Central memory CD4-positive, alpha-beta T cell (primary cell): ENCODE measurements at places on chromosomes 2 and 18.

DNA sequence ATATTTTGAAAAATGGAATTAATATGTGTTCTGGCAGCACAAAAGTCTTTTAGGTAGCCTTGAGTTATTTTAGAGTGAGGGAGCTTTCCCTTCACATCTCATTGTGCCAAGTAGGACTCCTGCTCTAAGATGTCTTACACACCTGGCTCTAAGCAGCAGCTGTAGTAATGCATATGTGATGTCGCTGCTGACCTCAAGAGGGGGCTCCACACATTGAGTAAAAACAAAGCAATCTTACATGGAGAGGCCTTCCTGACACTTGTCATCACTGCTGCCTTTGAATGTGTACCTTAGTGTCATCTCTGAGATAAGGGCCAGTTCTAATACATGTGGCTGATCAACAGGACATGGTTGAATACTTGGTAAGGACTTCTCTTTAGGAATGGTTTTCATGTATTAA, 75.8 kb downstream of the ACTR3 start:
- peak; percentile 7 for DNase-seq

DNA sequence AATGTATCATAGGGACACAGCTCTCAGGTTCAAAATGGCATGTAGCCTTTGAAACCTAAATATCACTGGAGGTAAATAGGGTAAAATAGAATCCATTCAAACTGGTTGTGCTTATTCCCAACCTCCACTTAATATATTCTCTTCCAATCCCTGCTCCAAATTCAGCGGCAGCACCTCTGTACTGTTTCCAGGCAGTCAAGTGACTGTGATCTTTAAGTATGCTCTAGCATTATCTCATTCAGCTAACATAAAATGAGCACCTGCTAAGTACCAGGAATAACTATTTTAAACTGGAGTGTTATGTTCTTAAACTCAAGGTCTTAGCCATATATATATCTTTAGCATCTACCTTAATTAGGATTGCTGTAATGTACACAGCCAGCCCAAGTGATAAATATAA, 269.2 kb upstream of the SESTD1 start:
- DNase-seq = no peak

DNA sequence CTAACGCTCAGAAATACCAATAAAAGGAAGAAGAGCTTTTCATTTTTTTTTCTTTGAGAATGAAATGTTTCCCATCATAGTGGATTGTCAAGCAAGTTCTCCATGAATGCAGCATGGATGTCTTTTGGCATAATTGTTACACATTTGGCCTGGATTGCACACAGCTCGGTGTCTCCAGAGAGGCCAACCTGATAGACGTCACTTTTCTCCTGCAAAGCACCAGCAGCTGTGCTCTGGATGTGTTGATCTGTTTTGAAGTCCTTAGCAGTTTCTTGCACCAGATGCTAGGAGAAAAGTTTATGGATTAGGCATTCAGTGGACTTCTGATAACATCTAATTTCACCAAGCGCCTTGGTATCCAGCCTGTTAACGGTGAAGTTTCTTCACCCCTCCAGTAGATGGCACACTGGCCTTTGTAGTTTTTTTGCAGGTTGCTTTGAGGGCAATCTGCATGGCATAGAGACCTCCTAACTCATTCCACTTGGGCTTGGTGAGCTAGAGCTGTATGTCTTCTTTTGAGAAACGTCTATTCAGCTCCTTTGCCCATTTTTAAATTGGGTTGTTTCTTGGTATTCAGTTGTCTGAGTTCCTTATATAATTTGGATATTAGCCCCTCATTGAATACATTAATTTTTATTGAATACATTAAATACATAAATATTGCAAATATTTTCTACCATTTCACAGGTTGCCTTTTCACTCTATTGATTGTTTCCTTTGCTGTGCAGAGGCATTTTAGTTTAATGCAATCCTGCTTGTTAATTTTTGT, 59.7 kb downstream of the PTH2R start:
- DNase-seq = no peak

DNA sequence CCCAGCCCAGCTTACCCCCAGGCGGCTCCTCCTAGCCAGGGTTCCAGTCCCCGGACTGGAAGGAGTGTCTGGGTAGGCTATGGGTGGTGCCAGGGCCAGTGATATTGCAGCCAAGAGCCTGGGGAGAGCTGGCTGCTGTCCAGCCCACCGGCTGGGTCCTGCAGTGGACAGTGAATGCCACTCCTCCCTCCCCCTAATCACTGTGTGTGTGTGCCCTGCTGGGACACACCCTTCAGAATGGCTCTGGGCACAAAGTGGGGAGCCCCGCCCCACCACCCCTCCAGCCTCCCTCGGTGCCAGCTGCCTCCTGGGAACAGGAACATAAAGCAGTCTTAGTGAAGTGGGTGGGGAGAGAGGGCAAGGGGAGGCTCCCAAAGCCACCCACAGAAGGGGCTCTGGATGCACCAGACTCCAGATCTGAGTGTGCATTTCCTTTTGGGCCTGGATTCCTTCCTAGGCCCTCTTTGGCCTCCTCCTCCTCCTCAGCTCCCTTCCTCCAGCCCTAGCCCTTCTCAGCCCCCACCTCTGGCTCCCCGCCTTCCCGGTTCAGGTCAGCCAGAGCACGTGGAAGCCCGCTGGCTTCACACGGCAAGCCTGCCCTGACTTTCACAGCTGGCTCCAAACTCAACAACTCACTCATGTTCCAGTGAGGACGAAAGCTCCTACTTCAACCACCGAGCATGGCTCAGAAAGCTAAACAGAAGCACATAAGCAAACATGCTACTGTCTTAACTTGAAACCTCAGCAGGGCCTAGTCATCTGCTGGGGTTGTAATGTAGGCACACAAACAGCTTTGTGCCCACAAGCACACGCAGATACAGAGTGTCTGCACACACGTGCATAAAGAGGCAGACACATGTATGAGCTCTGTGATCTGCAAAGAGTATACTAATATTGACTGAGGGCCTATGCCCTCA, 209.2 kb upstream of the SMAD2 start:
- no peak for DNase-seq

- no peak for DNase-seq
These were observed 12.1 kb upstream of the GAL3ST2 start for GRCh38 chr2:241764275-241765241.

- no peak for DNase-seq
These were observed 50.3 kb downstream of the ITGB1BP1 start for GRCh38 chr2:9373047-9373446.

GRCh38 chr18:48543228-48543627, 4.4 kb downstream of the CTIF start:
- no peak for DNase-seq

GRCh38 chr2:73970850-73971471, 13.7 kb upstream of the TET3 start:
- DNase-seq = peak; percentile 68

DNA sequence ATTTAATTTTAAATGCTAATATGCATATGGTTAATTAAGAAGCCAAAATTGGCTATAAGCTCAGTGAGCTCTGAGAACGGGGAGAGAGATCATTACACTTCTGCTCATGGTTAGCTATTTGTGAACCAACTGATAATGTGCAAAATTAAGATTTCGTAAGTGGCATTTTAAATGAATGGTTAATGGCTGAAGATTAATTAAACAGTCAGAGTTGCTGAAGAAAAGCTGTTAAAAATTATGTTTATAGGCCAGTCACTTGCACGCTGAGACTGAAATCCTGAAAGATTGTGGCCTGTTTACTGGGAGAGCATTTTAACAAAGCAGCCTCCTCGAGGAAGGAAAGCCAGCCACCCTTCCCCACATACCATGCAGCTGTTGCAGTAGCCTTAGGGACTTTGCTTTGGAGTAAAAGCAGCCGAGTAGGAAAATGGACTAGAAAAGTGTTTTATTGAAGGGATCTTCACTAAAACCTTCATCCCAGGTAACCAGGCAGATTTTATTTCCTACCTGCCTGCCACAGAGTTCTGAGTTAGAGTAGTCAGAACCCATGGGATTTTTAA, 218.8 kb upstream of the NRP2 start:
- DNase-seq = no peak

- DNase-seq = no peak
These were observed 42.7 kb upstream of the ATP9B start for GRCh38 chr18:79026491-79026890.

DNA sequence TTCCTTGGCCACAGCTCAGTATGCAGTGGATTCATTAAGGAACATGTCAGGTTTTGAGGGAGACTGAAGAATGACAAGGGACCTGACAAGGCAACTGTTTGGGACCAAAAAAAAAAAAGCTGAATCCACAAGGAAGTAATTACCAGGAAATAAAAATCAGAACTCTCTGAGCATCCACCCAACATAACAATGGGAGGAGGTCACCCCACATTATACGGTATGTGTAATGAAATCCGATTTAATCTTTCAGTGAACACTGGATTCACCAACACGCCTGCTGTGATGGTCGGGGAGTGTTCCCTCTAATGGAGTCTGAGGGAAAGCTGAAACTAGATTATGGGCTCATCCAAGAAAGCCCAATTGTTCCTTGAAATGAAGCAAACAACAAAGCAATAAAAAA, 329.3 kb downstream of the ETAA1 start:
- no peak for DNase-seq

- no peak for DNase-seq
These were observed 1257.2 kb upstream of the CHAC2 start for GRCh38 chr2:52510432-52510831.

GRCh38 chr2:102025016-102025501, 33.3 kb downstream of the IL1R2 start:
- DNase-seq = no peak

- DNase-seq = no peak
These were observed 46.2 kb downstream of the INHBB start for GRCh38 chr2:120391911-120392665.

DNA sequence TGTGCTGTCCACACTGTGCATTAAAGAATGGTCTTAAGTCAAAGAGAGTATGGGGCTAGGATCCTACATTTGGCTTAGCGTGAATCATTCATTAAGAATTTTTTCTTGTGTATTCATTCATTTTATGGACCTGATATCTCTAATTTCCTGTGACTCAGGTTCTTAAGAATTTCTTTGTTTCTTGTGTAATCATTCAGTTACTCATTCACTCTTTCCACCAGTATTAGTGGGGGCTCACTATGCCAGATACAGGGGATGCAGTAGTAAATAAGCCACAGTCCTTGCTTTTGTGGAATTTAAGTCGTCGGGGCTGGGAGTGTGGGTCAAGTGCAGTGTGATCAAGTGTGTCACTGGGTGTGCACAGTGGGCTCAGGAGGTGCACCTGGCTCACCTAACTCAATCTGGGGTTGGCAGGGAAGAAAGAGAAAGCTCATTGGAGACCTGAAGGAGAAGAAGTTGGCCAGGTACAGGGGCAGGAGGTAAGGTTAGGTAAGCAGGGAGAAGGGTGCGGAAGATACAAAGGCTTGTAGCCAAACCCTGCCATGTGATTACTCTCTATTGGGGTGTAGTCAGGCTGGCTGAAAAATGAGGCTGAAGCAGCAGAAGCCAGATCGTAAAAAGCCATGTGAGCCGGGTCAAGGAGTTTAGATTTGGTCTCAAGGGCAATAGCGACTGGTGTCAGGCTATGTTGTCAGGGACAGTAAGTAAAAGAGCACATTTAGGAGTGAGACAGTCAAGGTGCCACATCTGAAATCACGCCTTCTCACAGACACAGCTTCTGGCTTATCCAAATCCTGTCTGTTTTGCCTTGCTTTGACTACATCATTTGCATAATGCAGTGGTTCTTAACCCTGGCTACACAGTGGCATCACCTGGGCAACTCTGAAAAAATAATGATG, 67.2 kb downstream of the KCTD1 start:
- no peak for DNase-seq

GRCh38 chr18:11251229-11251890, 102.0 kb upstream of the PIEZO2 start:
- DNase-seq = no peak

- DNase-seq = no peak
These were observed 684.0 kb upstream of the ZEB2 start for GRCh38 chr2:145203891-145204290.

DNA sequence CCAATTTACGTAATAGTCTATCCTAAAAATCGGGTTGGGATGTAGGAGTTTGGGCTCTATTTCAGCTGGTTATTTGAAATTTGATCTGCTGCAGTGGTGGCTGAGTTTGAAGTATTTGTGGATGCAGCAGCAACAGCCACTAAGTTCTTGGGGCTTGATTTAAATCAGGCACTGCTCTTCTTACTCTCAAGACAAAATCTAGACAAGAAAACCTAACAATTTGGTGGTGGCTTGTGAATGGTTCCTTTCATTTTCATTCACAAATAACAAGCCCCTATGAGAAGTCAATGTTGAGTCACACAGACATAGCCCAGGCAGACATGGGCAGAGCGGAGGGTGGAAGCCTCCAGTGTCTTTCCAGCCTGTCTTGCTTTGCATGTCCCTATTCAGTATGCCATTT, 199.3 kb downstream of the LTBP1 start:
- no peak for DNase-seq

DNA sequence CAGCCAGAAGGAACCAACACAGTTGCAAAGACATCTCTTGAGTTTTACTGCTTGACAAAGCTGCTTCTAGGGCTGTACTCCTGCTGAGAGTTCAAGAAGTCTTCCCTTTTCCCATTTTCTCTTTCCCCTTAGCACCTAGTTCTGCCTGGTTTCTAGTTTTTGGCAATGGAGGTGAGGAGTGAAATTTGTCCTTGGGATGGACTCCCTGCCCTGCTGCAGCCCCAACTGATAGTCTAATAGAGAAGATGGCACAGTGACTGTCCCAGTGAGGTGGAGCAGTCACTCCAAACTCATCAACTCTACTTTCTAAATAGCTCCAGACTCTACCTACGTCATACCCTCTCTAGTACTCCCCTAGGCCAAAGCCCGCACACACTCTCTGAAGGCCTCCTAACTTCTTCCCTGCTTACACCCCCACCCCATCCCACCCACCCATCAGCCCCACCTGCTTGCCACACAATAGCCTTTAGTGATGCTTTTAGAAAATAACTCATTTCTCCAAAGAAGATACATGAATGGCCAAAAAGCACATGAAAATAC, 164.4 kb downstream of the DDX1 start:
- DNase-seq = no peak

GRCh38 chr18:70523035-70523791, 234.4 kb downstream of the SOCS6 start:
- DNase-seq = no peak

- no peak for DNase-seq
These were observed 976.8 kb upstream of the ACVR2A start for GRCh38 chr2:146868051-146868450.

GRCh38 chr2:118091631-118092030, 3.4 kb downstream of the INSIG2 start:
- DNase-seq = no peak
